Activated CD4-positive, alpha-beta memory T cell treated with anti-CD3 and anti-CD28 coated beads, Interleukin-2, amount 10 ng/mL, durations not matched to agents 7 days and 5 days (primary cell): ENCODE measurements at places on chromosomes 4 and X. TPM values are rescaled to one million over a fixed set of nuclear protein-coding genes. Genes with fewer than 3 reads are reported as not detected.

DNA sequence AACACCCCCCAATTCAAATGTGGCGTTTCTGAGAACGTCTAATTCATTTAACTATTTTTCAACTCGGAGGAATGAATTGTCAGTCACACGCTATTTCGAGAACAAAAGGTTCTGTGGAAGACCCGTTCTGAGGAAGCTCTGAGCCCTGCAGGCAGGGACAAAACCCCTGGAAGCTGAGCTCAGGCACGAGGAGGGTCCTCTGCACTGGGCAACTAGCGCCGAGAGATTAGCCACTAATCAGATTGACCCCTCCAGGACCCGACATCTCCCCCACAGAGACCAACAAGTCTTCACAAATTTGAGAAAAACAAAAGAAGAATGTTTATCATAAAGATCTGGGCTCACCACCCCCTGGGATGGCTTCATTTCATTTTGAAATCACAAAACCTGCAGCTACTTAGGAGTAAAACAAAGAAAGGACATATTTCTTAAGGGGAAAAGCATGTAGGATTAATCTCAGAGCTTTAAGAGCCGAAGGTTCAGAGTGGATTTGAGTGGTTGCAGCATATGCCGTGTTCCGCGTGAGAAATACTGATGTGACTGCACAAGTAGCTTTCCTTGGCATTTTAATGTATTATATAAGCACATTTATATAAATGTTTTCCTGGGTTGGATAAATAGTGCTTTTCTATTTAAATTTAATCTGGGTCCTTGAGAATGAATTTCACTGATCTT is 41.8 kb downstream of the ADRA2C start:
- no peaks in the 10 kb centered on the region for H3K36me3 ChIP-seq
- peaks cover 3% of the 10 kb centered on the region for H3K27me3 ChIP-seq
- no peak overlapping the region for H3K27ac ChIP-seq
- H3K4me3 ChIP-seq = no peak overlapping the region
- no peaks in the 10 kb centered on the region for H3K4me1 ChIP-seq

DNA sequence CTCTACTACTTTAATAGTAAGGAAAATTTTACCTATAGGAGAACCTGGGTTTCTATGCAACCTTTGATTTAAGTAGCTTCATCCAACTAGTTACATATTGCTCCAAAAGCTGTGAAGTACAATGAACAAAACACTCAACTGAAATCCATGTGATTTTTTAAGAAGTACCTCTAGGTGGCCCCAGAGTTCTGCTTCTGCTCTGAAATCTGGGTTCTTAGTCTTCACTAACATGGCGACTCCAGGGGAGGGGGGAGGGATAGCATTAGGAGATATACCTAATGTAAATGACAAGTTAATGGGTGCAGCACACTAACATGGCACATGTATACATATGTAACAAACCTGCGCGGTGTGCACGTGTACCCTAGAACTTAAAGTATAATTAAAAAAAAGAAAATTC is 73.4 kb upstream of the MAGEB2 start:
- H3K36me3 ChIP-seq = no peaks in the 10 kb centered on the region
- no peak overlapping the region for H3K27ac ChIP-seq

DNA sequence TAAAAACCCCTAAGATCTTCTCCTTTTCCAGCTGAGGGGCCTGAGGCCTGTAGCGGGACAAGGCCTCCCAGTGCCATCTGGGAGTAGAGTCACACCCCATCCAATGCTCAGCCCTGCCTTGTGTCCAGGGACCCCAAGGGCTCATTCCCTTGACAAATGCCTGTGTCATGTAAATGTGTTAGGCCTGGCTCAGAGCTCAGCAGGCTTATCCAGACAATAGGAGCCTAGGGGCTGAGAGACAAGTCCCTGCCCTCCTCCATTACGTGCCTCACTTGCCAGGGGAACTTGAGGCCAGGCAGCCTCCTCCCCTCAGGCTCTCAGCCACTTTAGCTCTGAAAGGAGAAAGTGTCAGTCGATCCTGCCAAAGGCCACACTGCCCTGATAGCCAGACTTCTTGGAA is 166.8 kb upstream of the MAMLD1 start:
- DNase-seq = no peak
- no peak overlapping the region for H3K27ac ChIP-seq
- peaks cover 10% of the 10 kb centered on the region for H3K4me1 ChIP-seq
- H3K27me3 ChIP-seq = no peaks in the 10 kb centered on the region
- H3K4me3 ChIP-seq = no peak overlapping the region

DNA sequence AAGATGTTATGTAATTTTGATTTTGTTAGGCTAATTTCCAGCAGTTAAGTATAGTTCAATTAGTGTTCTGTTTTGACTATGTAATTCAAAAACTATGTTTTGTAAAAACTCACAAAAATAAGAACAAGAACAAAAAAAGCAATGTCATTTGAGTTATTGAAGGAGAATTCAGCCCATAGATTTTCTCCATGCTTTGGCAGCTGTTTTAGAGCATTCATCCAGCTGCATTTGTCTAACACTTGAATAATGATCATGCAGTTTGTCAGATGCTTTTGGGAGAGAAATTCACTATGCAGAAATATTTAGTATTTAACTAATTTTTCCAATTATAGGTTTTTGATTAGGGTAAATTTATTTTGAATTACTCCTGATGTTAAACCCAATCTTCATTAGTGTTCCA is 14.2 kb downstream of the CPE start:
- H3K4me1 ChIP-seq = no peaks in the 10 kb centered on the region
- DNase-seq = no peak
- no peak overlapping the region for H3K27ac ChIP-seq
- H3K36me3 ChIP-seq = no peaks in the 10 kb centered on the region
- no peak overlapping the region for H3K4me3 ChIP-seq

GRCh38 chr4:169565606-169566005 is 46.8 kb downstream of the NEK1 start:
- no peak overlapping the region for H3K4me3 ChIP-seq
- peaks cover 6% of the 10 kb centered on the region for H3K4me1 ChIP-seq
- H3K27me3 ChIP-seq = no peaks in the 10 kb centered on the region
- peaks cover 9% of the 10 kb centered on the region for H3K36me3 ChIP-seq

GRCh38 chrX:38332505-38332904 is 5.2 kb upstream of the RPGR start:
- no peak overlapping the region for H3K27ac ChIP-seq
- no peaks in the 10 kb centered on the region for H3K27me3 ChIP-seq
- no peak for DNase-seq
- H3K36me3 ChIP-seq = no peaks in the 10 kb centered on the region

- H3K27ac ChIP-seq = no peak overlapping the region
- H3K27me3 ChIP-seq = no peaks in the 10 kb centered on the region
- DNase-seq = no peak
- no peaks in the 10 kb centered on the region for H3K36me3 ChIP-seq
These were observed 359.3 kb downstream of the ADGRL3 start for GRCh38 chr4:61559396-61559795.

- H3K27me3 ChIP-seq = no peaks in the 10 kb centered on the region
- DNase-seq = no peak
- H3K4me3 ChIP-seq = no peak overlapping the region
- no peak overlapping the region for H3K27ac ChIP-seq
These were observed 164.9 kb downstream of the LDB2 start for GRCh38 chr4:16733509-16733908.

DNA sequence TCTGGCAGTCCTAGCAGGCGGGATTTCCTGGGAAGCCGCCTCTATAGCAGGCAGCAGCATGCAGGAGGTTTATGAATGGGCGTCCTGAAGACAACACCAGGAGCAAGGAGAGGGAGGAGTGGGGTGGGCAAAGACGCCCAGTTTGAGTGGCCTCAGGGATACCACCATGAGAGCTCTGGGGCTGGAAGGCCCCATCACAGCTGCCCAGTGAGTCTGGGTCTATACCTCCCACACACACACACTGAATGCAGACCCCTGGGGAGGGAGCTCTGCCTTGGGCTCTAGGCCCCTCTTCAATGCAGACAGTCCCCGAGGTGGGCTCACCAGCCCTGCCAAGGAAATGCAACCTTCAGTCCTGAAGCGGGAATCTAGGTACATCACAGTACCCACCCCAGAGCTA is 98.6 kb downstream of the AFAP1 start:
- H3K4me3 ChIP-seq = no peak overlapping the region
- no peaks in the 10 kb centered on the region for H3K27me3 ChIP-seq
- no peak overlapping the region for H3K27ac ChIP-seq
- H3K4me1 ChIP-seq = peaks cover 20% of the 10 kb centered on the region

GRCh38 chr4:87461281-87461700 is 38.9 kb downstream of the NUDT9 start:
- peaks cover 13% of the 10 kb centered on the region for H3K36me3 ChIP-seq
- H3K4me3 ChIP-seq = no peak overlapping the region
- no peak for DNase-seq
- no peaks in the 10 kb centered on the region for H3K4me1 ChIP-seq

DNA sequence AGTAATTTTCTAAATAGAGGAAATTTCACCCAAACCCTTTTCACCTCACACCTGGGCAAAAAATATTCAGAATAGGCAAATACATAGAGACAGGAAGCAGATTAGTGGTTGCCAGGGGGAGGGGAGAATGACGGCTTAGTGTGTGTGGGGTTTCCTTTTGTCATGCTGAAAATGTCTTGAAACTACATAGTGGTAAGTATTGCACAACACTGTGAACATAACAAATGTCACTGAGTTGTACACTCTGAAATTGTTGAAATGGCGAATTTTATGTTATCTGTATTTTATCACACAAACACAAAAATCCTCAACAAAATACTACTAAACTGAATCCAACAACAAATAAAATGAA is 60.7 kb upstream of the PLAC1 start:
- DNase-seq = peak; percentile 47
- peaks cover 2% of the 10 kb centered on the region for H3K36me3 ChIP-seq
- H3K27ac ChIP-seq = peak overlapping the region; percentile 61
- H3K4me3 ChIP-seq = no peak overlapping the region
- H3K4me1 ChIP-seq = peaks cover 16% of the 10 kb centered on the region

DNA sequence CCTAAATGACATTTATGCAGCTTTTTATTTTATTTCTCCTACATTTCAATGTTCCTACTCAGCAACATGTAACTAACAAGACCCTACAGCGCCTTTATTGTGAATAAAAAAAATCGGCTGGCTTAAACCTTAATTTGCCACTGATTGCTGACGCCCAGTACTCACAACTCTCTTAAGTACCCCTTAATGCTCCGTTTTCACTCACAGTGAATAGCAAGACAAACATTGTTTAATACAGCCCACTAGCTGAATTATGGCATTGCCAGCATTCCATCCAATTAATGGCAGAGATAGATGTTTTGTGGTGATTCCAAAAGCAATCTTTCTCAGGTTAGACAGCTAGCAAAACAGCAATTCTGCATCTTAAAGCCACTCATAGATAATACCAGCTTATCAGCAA is 61.1 kb downstream of the PPARGC1A start:
- H3K4me1 ChIP-seq = no peaks in the 10 kb centered on the region
- no peaks in the 10 kb centered on the region for H3K36me3 ChIP-seq
- no peak for DNase-seq
- H3K27ac ChIP-seq = no peak overlapping the region
- no peaks in the 10 kb centered on the region for H3K27me3 ChIP-seq

- no peaks in the 10 kb centered on the region for H3K4me1 ChIP-seq
- peak; percentile 47 for DNase-seq
- peaks cover 1% of the 10 kb centered on the region for H3K27me3 ChIP-seq
- H3K4me3 ChIP-seq = no peak overlapping the region
- no peaks in the 10 kb centered on the region for H3K36me3 ChIP-seq
These were observed 286.2 kb upstream of the TET2 start for GRCh38 chr4:104860238-104861123.

DNA sequence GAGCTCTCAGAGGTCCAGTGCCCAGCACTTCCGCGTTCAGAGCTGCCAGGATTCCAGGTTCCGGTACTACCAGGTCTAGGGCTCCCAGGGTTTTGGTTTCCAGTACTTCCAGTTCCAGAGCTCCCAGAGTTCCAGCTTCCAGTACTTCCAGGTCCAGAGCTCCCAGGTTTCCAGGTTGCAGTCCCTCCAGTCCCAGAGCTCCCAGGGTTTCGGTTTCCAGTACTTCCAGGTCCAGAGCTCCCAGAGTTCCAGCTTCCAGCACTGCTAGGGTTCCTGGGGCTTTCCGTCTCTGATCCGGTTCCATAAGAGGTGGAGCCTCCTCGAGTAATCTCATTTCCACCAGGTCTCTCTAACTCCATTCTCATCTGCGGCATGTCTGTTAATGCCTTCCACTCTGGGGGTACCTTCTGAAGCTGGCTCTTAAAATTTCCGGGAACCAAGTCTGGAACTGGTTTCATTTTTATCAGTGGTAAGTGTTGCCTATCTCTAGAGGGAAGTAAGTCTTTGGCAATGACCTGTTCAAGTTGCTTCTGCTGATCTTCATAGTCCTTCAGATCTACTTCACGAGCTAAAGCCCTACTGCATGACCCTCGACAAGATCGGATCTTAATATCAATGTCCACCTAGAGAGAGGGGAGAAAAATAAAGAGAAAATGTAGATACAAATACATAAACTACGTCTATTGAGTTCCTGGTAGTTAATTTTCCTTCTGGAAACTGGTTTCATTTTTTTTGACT is 4.1 kb downstream of the FGA start:
- H3K4me3 ChIP-seq = no peak overlapping the region
- no peak for DNase-seq

DNA sequence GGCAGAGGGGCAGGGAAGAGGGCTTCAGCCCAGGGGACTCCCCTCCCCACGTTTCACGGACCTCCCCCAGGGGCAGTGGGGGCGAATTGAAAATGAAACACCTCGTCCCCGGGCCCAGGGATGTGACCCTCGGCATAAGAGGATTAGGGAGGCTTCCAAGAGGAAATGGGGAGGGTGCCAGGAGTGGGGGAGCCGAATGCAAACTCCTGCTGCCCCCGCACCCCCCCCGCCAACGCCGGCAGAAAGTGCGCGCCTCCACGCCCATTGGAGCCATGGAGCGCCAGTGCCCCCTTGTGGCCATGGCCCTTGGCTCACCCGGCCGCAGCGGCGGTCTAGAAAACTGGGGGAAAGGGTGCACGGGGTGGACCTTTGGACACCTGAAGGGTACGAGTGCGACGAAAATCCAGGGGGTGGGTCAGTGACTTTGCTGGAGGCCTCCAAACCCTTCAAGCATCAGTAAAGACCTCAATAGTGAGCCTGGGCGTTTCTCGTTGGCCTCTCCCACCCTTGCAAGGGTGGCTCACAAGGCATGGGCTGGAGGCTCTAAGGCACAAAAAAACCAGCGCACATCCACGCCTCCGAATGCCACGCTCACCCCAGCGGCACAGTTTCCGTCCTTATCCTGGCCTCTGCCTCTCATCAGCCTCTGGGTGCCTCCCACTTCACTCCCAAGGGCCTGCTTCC is 120.8 kb upstream of the PJA1 start:
- no peaks in the 10 kb centered on the region for H3K36me3 ChIP-seq
- H3K27ac ChIP-seq = no peak overlapping the region
- DNase-seq = peak; percentile 53
- no peaks in the 10 kb centered on the region for H3K4me1 ChIP-seq
- H3K4me3 ChIP-seq = no peak overlapping the region

NEK1 gene
- total RNA-seq = 14.8 TPM

ATG4A gene
- total RNA-seq = 12.5 TPM

AP1S2 gene
- 34.3 TPM for total RNA-seq
